ENCODE measurements at places on chromosomes 7 and 10.

GRCh38 chr7:30556840-30557239, 37.8 kb upstream of the GARS1 start:
- no peak for DNase-seq

DNA sequence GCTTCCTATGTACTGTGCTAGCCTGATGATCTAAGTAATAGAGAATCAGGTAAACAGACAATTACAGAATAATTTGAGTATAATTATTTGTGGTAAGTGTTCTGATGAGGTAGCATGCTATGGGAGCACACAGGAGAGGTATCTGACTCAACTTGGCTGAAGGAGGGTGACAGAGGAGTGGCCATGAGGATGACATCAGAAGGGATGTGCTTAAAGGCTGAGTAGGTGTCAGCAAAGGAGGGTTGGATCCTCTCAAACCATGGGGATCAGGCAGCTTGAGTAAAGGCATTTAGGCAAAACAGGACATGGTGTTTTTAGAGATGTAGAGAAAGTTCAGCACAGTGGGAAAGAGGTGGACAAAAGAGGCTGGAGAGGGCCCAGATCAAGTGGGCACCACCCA, 29.0 kb downstream of the KLHDC10 start:
- DNase-seq: no peak

- DNase-seq: no peak
Measured at GRCh38 chr10:22753786-22754185, 39.4 kb upstream of the PIP4K2A start.

GRCh38 chr10:103278862-103279298, 1.9 kb downstream of the INA start:
- DNase-seq: peak; percentile 46

DNA sequence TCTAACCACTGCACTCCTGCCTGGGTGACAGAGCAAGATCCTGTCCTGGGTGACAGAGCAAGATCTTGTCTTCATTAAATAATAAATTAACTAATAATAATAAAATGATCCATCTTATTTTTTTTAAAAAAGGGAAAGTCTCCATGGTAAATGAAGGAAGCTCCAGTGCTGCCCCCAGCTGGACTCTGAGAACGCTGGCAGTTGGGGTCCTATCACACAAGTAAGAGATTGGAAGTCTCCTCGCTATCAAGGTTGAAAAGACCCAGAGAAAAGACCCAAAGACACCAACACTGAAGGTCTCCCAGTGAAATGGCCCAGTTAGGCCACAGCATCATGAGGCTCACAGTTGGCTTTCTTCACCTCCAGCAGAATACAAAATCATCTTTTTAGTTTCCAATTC, 13.8 kb upstream of the C10orf67 start:
- no peak for DNase-seq

- no peak for DNase-seq
Measured at GRCh38 chr10:11668847-11669610, 57.6 kb upstream of the USP6NL start.

- DNase-seq: no peak
Measured at GRCh38 chr7:110835218-110835617, 255.7 kb upstream of the LRRN3 start.

- no peak for DNase-seq
Measured at GRCh38 chr7:147197006-147197405, 1080.4 kb downstream of the CNTNAP2 start.

- no peak for DNase-seq
Measured at GRCh38 chr10:131127138-131127589, 184.4 kb downstream of the TCERG1L start.

GRCh38 chr10:129057856-129058663, 409.0 kb upstream of the MGMT start:
- no peak for DNase-seq

- DNase-seq: no peak
Measured at GRCh38 chr7:146411975-146412374, 295.4 kb downstream of the CNTNAP2 start.

DNA sequence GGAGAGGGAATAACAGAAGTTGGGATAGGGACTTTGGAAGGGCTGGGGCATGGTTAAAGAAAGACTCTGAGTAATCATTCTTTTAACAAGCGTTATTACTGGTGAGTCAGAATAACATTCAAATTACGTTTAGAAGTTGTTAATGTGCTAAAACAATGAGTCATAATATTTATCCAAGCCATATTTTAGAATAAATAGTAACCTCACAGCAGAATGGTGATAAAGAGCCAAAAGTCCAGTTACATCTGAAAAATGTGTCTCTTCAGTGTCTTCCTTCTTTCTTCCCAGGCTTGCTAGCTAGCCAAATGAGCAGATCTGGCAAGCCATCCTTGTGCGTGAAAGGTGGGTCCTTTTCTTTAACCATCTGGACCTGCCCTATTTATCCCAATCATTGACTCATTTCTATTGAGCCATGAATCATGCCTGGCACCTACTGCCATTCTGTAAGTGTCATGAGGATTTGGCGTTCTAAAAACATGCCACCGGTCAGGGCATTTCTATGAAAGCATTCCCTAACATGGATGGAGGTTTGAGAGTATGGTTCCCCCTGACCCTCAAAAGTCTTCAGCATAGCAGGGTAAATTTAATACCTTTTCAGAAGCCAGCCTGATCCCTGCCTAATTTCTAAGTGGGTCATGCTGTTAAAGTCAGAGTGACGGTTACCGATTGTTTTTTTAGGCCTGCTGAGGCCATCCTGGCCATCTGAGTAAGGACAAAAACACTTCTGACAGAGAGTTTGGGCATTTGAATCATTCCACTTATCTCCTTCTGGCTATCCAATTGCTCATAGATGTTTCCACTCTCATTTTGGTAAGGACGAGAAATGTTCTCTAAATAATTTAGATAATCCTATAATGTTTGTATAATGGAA, 26.9 kb downstream of the MYPN start:
- DNase-seq: peak; percentile 22

GRCh38 chr10:76133597-76134255, 702.3 kb downstream of the LRMDA start:
- DNase-seq: no peak

GRCh38 chr7:150425670-150426069, 24.8 kb upstream of the GIMAP8 start:
- DNase-seq: no peak

DNA sequence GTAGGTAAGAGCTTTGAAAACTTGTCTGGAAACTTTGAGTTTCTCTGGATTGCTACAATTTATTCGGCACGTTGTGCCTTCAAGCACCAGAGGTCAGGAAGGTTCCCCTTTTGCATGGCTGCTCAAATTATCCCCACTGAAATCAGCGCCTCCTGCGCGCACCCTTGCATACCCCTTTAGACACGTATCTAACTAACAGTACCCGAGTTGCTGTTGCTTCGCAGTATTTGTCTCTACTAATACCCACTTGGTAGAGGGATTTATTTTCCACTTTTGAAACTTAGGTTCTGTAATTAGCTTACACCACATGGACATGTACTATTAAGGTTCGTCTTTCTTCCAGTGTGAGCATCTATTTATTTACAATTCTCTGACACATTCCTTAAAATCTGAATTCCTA, 1.6 kb downstream of the MEOX2 start:
- DNase-seq: no peak

- no peak for DNase-seq
Measured at GRCh38 chr10:98257961-98258360, 10.0 kb downstream of the LOXL4 start.

- no peak for DNase-seq
Measured at GRCh38 chr10:3720228-3721019, 64.6 kb downstream of the KLF6 start.

DNA sequence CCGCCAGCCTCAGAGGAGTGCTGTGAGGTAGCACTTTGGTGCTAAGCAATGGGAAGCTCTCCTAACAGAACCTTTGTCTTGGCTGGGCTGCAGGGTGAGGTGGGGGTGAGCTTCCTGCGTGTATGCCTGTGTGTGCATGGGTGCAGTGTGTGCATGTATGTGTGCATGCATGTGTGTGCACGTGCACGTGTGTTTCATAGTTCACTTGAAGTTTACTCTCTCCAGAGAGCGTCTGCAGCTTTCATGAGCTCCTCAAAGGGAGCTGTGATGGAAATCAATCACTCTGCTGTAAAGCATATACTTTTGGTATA, 4.9 kb upstream of the ZNF467 start:
- no peak for DNase-seq

- DNase-seq: no peak
Measured at GRCh38 chr7:56105508-56105907, 768 bp downstream of the CHCHD2 start.

DNA sequence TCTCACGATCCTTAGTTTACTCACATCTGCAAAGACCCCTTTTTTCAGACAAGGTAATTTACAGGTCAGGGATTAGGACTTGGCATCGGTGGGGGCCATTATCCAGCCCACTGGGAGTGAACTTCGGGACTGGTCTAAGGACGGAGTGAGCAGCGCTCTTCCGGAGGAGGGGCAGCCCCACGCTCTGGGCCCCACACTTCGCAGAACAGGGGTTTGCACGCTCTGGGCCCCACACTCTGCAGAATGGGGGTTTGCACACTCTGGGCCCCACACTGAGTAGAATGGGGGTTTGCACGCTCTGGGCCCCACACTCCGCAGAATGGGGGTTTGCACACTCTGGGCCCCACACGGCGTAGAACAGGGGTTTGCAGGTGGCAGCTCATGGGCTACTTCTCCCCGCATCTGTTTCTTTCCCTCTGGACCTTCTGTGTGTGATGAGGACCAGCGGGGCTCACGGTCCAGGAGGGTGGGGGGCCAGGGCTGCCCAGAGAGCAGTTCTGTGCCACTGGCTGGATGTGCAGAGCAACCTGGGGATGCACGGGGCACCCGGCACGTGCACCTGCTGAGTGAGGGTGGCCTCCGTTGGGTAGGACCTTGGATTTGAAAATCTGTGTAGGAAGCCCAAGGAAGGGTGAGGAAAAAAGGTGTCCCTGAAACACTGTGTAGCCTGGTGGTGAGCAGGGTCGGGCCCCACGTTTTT, 134.8 kb downstream of the WDR37 start:
- DNase-seq: no peak

GRCh38 chr10:79130846-79131245, 62.1 kb downstream of the ZMIZ1 start:
- no peak for DNase-seq

DNA sequence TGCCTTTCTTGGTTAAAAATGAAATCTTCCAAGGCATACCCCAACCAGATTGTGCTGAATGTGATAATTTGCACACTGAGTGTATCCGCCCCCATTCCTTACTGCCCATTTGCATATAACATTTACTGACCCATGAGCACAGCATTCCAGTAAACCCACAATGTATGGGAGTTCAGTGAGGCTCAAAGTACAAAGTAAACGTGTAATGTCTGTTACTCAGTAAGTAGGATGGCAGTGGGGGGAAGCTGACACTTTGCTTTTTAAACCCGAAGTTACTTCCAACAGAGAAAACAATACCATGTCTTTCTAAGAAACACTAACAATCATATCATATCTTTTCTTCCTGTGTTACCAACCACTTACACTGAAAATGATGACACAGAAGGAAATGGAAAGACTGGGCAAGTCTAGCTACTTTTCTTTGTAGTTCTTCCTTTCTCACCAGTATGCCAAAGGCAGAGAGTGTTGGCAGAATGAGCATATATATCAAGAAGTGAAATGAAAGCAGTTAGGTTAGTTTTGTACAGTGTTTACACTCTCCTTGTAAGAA, 27.1 kb upstream of the SOSTDC1 start:
- DNase-seq: no peak

All from HEK293T (cell line).